Activated CD4-positive, alpha-beta T cell treated with anti-CD3 and anti-CD28 coated beads for 36 hours (primary cell): ENCODE measurements at places on chromosomes 3 and 15. TPM values are rescaled to one million over a fixed set of nuclear protein-coding genes. Genes with fewer than 3 reads are reported as not detected.

DNA sequence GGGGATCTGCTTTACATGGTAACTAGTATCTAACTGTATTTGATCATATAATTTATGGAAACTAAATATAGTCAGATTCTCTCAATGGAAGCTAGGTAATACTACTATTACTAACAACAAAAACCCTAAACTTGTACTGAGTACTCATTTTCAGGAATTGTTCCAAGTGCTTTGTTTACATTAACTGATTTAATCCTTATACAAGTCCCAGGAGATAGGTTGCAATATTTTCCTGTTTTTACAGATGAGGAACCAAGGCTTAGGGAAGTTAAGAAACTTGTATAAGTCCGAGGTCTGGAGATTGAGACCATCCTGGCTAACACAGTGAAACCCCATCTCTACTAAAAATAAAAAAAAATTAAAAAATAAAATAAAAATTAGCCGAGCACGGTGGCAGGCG is 7.5 kb upstream of the MTHFS start:
- DNase-seq = no peak

GRCh38 chr3:148999806-149000205 is 8.5 kb downstream of the GYG1 start:
- no peak for DNase-seq

- no peak for DNase-seq
Observed at GRCh38 chr3:4681301-4681700, 188.2 kb downstream of the ITPR1 start.

- DNase-seq = no peak
Observed at GRCh38 chr15:101568821-101569555, 79.5 kb upstream of the PCSK6 start.

- no peak for DNase-seq
Observed at GRCh38 chr3:104460477-104461406, 906.0 kb upstream of the ALCAM start.

DNA sequence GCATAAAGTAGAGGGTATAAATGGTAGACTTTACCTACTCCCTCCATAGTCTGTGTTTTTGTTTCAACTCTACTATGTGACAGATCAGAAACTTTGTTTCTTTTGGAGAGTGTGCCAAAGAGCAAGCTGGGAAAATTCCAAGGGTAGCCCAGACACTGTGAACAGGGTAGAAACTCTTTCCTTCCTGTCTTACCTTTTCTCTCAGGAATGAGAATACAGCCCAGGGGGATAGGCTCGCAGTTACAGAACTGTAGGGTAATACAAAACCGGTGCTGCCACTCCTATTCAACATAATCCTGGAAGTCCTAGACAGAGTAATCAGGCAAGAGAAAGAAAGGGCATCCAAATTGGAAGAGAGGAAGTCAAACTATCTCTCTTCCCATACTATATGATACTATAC is 256.3 kb downstream of the CPNE4 start:
- no peak for DNase-seq

DNA sequence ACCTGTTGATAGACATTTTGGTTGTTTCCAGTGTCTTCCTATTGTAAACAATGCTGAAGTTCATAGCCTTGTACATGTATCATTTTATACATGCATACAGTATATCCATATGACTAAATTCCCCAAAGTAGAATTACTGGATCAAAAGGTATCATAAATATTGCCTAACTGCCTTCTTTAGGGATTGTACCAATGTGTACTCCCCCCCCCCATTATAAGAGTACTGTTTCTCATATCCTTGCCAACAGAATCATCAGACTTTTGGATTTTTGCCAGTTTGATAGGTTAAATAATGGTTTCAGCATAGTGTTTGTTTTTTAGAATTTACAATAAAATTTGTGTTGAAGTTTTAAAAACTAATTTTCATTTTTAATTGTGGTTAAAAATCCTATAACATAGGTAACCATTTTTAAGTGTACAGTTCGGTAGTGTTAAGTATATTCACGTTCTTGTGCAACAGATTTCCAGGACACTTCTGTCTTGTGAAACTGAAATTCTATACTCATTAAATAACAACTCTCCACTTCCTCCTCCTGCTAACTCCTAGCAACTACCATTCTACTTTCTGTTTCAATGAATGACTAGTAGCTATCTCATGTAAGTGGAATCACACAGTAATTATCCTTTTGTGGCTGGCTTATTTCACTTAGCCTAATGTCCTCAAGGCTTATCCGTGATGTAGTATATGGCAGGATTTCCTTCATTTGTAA is 30.8 kb upstream of the MAP3K13 start:
- DNase-seq = no peak

DNA sequence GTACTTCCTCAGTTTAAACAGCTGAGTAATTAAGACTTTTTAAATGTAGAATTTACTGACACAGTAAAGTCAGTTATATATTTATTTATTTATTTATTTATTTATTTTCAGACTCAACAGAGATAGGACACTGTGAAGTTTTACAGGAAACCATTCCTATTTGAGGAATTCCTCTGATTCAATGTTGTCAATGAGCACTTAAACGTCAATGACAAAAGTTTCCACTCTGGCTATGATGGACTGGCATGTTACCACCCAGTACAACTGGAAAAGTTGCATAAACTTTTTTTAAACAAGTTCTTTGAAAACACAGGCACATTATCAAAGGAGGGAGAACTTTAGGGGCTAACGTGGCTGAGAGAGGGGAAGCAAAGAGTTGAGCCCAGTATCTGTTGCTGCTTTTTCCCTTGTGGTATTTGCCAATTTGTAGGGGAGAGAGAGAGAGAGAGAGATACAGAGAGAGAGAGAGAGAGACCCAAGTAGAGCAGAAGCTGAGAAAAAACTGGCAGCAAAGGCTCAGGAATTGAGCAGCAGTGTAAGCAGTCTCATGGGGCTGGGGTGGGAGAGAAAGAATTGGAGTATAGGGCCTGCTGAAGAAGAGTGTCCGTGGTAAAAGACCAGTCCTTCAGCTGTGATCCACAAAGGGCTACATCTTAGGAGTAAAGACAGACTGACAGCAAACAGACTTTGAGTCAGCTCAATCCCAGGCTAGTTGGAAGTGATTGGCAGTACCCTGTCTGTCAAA is 18.3 kb upstream of the ACTC1 start:
- no peak for DNase-seq

GRCh38 chr3:155318740-155319139 is 25.3 kb upstream of the STRIT1 start:
- no peak for DNase-seq

DNA sequence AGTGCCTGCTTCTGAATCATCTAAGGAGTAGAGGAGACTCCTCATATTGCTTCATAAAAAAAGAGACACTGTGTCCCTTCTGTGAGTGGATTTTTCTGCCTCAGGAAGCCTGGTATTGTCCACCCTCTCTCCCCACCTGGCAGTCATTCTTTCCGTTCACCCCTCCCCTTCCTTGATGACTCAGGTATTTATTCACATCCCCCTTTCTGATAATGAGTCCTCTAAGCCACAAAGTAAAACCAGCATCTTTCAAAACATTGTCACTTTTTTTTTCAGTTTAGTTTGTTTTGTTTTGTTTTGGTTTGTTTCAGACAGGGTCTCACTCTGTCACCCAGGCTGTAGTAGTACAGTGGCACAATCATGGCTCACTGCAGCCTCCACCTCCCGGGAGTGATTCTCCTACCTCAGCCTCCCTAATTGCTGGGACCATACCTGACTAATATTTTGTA is 65.2 kb upstream of the UBE2E1 start:
- peak; percentile 78 for DNase-seq

DNA sequence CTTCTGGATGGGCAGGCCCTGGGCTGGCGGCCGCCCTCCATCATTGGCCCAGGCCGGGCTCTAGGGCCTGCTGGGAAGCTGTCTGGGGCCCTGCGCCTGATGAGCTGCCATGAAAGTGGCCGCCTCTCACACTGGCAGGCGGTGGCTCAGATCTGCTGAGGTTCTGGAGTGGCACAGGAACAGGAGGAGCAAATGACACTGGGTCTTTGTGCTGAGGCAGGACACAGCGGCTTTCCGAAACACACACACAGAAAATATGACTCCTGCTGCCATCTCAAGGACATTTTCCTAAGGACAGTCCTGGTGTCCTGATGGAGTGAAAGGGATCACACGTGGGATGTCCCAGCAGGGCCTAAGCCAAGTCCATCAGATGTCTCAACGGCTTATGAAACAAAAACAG is 103.5 kb downstream of the NUP210 start:
- DNase-seq = no peak

GRCh38 chr15:86772369-86773059 is 692.8 kb downstream of the AGBL1 start:
- no peak for DNase-seq

GRCh38 chr3:51391566-51392354 is 675 bp downstream of the RBM15B start:
- peak; percentile 64 for DNase-seq

DNA sequence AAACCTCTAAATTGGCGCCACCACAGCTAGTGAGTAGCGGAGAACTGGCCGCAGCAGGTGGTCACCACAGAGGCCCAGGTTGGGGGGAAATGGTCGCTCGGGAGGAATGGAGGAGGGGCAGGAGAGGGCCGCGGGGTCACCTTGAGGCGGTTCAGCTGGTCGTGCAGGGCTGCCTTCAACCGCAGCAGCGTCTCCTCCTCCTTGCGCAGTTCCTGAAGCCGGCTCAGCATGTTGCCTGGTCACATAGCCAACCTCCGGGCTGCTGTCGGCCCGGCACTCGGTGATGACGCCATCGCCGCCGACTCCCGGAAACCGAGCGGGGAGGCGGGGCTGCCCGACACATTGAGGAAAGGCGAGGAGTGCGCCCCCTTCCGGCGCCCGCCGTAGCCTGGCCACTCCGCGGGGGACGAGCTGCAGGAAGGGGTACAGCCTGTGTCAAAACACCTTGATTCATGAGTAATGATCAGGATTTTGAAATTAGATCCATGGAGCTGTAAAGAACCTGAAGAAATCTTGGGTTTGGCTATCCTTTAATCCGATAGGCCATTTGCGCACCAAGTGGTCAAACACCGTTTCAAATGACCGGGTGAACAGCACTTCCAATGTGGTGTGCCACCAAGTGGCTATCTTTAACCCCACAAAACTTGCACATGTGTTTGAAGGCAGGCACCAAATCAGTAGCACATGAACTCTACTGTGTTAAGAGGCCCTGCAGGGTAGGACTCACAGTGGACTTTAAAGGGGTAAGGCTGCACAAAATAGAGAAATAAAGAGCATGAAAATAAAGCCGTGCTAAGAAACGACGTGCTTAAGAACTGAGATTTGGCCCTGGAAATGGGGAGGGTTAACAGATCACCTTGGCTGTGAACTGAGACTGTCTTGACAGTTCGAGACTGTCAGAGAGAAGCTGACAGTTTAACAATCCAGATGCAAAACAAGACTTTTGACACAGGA is at the start of gene SNAPC5:
TSS of gene SNAPC5 (minus strand) at position 261 of the 954 bp plus-strand sequence. CDS start at position 230, 31 bp downstream.
- DNase-seq = peak; percentile 99

GRCh38 chr3:182908471-182908870 is 71.9 kb downstream of the DCUN1D1 start:
- DNase-seq = no peak

- DNase-seq = peak; percentile 38
Observed at GRCh38 chr3:171462224-171462623, 2.0 kb upstream of the TNIK start.

- peak; percentile 47 for DNase-seq
Observed at GRCh38 chr3:71495708-71496472, 87.6 kb downstream of the FOXP1 start.

GRCh38 chr3:182755712-182756111 is 37.6 kb upstream of the ATP11B start:
- DNase-seq = no peak

DNA sequence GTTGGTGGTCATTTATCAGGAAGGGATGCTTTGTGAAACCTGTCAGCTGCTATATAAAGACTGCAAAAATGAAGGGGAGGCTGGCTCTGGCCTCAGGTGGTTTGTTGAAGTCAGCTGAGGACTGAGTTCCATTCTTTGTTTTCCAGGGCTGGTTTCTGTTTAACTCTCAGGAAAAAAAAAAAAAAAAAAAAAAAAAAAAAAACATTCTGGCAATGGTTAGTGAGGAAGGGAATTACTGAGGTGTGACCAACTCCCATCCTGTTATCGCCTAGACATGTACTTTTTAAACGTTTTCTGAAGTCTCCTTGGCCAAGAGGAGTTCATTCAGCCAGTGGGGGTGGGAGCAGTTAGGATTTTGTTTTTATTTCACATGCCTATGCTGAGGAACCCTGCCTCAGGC is 316.3 kb downstream of the OXSM start:
- DNase-seq = no peak

DNA sequence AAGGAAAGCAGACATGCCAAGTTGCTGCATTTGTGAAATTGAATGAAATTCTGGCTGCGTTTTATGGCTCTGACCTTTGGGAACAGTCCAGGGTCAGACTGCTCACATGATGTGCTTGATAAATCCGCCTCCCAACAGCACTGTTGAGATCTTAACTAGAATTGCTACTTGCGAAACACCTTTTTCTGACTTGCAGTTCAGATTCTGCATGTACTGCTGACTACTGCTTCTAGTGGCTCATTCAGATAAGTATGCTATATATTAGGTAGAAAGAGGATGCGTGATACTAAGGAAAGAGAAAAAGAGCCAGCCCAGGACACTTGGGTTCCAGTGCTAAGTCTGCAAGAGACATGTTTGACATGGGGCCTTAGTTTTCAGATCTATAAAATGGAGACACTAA is 129.4 kb downstream of the LPP start:
- DNase-seq = no peak

DNA sequence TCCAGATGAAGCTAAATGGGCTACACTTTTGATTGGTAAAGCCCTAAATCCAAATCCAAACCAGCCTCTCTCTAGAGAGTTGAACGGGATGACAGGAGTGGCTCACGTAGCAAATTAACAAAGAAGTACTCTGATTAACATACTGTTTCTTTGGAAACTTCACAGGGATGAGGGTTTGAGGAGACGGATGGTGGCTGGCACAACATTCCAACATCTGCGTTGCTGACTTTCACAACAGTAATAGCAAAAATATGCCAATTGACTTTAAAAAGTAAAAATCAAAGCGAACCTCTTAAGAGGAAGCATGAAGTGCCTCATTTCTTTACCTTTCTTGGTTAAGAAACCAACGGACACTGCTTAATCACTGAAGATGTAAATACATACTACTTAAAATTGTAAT is 181.4 kb downstream of the TBL1XR1 start:
- no peak for DNase-seq

- no peak for DNase-seq
Observed at GRCh38 chr3:193008654-193009053, 91.0 kb upstream of the MB21D2 start.

GRCh38 chr15:70519004-70519365 is 244.4 kb downstream of the UACA start:
- DNase-seq = no peak

- DNase-seq = no peak
Observed at GRCh38 chr3:170047133-170047404, 9.3 kb downstream of the GPR160 start.

- DNase-seq = no peak
Observed at GRCh38 chr15:41780266-41780665, 6.0 kb downstream of the MAPKBP1 start.

GRCh38 chr15:42018306-42019224 is 2.3 kb downstream of the PLA2G4E start:
- no peak for DNase-seq

- DNase-seq = no peak
Observed at GRCh38 chr3:71587958-71588357, 4.4 kb upstream of the FOXP1 start.

- no peak for DNase-seq
Observed at GRCh38 chr3:8413337-8413926, 88.2 kb upstream of the LMCD1 start.

Gene DNAJC17
- 41.5 TPM for total RNA-seq

Gene EDC3
- total RNA-seq = 45.0 TPM

Gene IL17RD
- total RNA-seq = 0.05 TPM

Gene TERC
- total RNA-seq = 11.1 TPM

Gene WDR82
- total RNA-seq = 95.2 TPM

Gene ATP13A5
- not detected for total RNA-seq

Gene FURIN
- total RNA-seq = 422 TPM

Gene KLHL40
- not detected for total RNA-seq

Gene RLBP1
- total RNA-seq = not detected

Gene FAM81A
- total RNA-seq = 0.57 TPM

Gene LTK
- 0.11 TPM for total RNA-seq
